Stimulated activated CD4-positive, alpha-beta T cell treated with anti-CD3 and anti-CD28 coated beads, TNF-alpha, amount 100 ng/mL, for 1 hour (primary cell): ENCODE measurements at places on chromosomes 6 and 20.

- DNase-seq, result peak; percentile 64
Observed at GRCh38 chr6:53065266-53066076, at the start of gene FBXO9. Gene FBXO9 (plus strand): TSS chr6:53065404. CDS start chr6:53065790, 386 bp downstream.

DNA sequence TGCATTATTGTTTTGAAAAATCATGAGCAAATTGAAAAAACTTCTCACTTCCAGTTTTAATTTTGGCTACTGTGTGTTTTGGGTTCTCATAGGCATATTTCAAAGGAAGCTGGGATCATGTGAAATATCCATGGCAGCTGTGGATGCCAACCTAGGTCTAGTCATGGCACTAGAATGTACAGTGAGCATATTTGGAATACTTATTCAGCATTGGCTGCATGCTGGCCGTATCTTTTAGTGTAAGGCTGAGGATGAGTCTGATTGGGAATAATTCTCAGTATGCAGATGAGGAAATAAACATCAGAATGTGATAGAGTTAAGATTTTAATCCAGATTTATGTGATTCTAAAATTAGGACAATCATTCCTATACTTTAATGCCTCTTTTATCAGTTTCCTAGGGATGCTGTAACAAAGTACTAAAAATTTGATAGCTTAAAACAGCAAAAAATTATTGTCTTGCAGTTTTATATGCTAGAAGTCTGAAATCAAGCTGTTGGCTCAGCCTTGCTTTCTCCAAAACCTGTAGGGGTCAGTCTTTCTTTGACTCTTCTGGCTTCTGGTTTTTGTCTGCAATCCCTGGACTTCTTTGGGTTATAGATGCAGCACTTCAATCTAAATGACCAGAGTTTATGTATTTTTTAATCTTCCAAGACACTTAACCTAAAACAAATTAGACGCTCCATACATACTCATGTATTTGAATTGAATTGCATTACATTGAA is 37.7 kb upstream of the DEFB112 start:
- DNase-seq, result no peak

GRCh38 chr20:37219751-37220668 is 40.7 kb upstream of the MROH8 start:
- no peak for DNase-seq

DNA sequence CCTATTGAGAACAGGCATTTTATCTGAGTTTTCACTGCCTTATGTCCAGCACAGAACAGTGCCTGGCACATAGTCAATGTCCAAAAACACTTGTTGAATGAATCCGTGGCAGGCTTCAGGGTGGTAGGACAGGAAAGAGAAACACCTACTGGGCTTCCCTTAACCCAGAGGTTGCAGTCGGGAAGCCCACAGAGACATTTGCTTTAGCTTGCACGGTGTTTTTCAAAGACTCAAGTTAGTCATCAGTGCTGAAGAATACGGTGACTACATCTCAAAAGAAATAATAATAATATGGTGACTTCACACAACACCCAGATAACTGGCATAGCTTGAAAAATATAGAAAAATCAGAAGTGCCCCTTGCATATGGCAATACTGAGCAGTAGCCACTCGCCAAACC is 160.4 kb downstream of the CD83 start:
- DNase-seq, result no peak

GRCh38 chr6:25417046-25417605 is 138.0 kb downstream of the CARMIL1 start:
- DNase-seq, result no peak

- DNase-seq, result no peak
Observed at GRCh38 chr6:143506199-143506598, 5.3 kb downstream of the FUCA2 start.

DNA sequence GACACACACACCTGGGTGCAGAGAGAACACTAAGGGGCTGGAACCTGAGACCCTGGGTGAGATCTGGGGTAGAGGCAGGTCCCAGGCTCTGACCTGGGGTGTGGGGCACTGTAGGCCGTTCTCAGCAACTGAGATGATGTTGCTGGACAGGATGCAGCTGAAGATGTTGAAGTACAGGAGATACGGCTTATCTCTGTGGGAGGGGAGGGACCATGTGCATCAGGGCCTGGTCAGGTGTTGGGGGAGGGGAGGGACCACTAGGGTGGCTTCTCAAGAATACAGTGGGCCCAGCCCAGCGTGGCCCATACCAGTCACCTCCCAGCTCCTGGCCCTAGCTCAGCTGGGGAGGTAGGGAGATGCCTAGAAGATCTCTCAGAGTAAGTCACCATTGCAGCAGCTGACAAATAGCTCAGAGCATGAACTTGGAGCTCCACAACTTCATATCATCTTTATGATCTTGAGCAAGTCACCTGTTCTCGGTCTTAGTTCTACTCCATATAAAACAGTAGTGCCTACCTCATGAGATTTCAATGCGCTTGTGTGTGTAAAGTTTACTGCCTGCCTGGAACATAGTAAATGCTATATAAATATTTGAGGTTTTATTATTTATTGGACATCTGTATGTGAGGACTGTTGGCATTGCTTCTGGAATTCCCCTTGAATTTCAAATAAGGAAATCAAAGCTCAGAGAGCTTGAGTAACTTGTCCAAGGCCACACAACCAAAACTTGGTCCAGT is 3.8 kb downstream of the SLC44A4 start:
- DNase-seq, result no peak

DNA sequence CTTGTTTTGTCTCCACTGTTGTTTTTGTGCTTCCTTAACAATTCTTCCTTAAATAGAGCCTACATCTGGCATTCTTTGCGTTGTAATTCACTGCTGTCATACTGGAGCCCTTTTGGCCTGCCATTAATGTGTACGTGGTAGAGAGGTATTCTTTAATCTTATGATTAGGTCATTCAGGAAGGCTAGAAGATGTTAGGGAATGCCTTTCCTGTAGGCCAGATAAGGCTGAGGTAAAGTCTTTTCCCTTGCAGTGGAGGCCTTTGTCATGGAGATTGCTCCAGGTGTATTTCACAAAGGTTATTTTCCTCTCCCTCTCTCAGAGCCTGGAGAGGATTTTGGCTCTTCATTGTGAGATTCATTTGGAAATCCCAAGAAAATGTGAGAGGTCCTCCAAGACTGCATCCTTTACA is 146.9 kb downstream of the FUT9 start:
- no peak for DNase-seq

DNA sequence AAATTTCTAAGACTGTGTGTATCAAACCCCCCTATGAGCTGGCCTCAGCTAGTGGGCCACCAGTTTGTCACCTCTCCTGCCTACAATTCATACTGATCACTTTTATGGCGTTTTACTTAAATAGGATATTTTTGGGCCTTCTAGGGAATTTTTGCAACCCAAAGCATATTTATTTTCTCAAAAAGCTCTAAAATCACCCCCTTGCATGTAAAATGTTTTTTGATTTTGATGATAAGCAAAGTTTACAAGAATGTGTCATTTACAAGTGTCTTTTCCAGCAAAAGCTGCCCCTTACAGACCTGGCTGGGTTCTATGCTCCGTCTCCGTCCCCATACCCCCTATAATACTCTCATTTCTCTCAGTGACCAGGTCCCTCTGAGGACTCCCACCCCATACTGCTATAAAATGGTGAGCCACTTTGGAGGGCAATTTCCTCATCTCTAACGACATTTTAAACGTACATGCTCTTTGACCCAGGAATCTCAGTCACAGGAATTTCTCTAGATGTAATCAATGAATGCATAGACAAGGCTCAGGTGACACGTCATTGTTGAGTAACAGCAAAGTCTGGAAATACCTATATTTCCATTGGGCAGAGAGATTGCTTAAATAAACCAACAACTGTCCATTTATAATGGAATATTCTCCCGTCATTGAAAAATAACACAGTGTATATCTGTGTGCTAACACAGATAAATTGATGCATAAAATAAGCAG is 13.9 kb upstream of the OCSTAMP start:
- no peak for DNase-seq

DNA sequence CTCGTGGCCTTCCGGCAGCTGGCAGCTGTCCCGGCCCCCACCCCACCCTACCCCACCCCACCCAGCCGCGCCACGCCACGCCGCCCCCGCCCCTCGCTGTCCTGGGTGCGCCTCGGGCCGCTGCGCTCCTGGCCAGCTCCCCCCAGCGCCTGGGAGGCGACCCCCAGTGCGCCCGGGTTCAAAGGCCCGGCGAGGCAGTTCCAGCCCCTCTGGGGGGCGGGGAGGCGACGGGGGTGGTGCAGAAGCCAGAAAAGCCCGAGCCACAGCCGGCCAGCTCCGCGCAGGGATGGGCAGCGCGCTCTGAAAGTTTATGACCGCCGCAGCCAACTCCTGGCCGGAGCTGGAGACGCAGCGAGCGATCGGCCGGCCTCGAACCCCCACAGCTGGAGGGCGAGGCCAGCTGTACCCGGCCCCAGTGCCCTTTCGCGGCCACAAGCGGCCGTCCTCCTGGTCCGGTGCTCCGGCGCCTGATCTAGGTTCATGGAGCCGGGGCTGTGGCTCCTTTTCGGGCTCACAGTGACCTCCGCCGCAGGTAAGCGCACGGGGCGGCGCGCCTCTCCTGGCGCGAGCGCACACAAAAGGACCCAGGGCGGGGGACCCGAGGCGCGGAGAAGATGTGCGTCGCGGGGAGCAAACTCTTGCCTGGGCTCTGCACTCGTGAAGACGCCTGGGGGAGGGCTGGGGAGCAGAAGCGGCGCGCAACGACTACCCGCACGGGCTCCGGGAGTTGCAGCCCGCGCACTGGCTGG is at the start of gene EDN3:
TSS of gene EDN3 (plus strand) at position 279 of the 749 bp plus-strand sequence. CDS start at position 481, 202 bp downstream.
- DNase-seq, result no peak

DNA sequence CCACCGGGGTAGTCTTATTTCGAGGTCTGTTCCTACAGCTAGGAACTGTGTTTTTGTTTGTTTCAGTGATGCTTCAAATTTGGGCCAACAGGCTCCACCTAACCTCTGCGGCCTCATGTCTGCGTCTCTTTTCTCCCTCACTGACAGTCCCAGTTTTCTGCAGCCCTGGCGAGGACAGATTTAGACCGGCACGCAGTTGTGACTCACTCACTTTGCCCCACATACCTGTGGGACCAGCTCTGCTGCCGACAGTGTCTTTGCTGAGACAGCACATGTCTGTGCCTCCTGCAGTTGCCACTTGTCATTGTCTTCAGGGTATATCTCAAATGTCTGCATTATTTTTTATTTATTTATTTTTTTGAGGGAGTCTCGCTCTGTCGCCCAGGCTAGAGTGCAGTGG is 29.2 kb downstream of the OSBPL2 start:
- no peak for DNase-seq

DNA sequence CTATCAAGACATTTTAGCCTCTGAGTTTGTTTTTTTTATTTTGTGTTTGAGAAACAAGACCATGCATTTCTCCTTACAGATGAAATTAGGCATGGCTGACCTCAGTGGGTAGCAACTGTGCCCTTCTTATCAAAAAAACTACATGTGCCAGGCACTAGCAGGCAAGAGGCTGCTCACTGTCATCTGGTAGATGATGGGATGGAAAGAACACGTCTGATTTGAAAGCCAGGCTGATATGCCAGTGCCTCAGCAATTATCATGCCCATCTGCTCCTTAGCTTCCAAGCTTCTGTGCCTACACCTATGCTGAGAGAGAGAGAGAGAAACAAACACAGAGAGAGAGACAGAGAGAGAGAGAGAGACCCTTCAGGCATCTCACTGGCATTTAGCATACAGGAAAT is 149.9 kb downstream of the C6orf118 start:
- DNase-seq, result no peak

DNA sequence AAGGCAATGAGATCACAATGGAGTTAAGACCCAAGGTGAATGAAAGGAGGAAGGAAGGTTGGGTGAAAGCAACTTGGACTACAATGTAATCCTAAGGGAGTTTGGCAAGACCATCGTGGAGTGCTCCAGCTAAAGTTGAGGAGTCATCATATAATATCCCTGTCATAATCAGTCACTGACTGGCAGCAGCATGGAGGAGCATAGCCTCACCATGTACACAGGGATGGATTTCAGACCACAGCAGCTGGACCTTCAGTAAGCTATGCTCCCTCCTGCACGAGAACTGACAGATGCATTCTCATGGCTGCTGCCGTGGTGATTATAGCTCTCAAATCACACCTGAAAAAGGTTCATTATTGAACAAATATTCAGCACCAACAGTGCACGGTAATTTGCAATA is 43.0 kb downstream of the GOPC start:
- DNase-seq, result no peak

DNA sequence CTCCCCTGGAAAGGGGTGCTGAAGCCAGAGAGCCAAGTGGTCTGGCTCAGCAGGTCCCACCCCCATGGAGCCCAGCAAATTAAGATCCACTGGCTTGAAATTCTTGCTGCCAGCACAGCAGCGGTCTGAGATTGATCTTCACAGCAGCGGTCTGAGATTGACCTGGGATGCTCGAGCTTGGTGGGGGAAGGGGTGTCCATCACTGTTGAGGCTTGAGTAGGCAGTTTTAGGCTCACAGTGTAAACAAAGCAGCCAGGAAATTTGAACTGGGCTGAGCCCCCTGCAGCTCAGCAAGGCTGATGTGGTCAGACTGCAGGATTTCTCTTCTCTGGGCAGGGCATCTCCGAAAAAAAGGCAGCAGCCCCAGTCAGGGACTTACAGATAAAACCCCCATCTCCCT is 41.3 kb upstream of the B3GAT2 start:
- no peak for DNase-seq

DNA sequence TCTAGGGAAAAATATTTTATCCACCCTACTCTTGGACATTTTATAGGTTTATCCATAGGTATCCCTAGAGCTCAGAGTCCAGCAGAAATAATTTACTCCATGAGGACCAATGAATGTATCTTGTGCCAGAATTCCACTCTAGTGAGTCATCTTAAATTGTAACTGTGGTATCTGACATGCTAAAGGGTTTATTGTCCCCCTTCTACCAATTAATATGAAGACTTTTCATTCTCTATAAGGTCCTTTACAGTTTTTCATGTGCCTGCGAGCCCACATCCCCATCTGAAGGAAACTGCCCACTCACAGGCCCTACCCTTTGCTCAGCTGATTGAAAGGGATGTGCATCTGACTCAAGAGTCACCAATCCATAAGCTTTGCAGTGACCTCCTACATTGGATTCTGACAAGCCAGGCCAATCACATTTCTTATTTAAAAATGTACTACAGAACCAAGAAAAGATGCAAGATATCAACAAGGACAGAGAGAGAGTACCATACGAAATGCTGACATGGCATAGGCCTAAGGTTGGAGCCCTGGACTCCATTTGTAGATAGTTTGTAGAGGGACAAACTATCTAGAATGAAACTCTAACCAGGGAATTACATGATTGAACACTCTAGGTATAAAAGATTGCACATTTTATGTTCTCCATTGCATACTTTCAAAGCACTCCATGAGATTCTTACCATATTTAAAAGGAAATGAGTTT is 93.4 kb upstream of the DEFB112 start:
- DNase-seq, result no peak

- no peak for DNase-seq
Observed at GRCh38 chr6:147212622-147213021, 8.4 kb downstream of the STXBP5 start.

- DNase-seq, result no peak
Observed at GRCh38 chr6:125533710-125534397, 215.6 kb upstream of the HEY2 start.

GRCh38 chr20:62569615-62570014 is 72.7 kb upstream of the SLCO4A1 start:
- no peak for DNase-seq

- DNase-seq, result no peak
Observed at GRCh38 chr20:63830841-63831588, at the start of gene ZBTB46. Gene ZBTB46 (minus strand): TSS chr20:63831264. CDS start chr20:63790757, 40,507 bp downstream.

GRCh38 chr6:33126101-33126714 is 50.4 kb downstream of the HLA-DPB1 start:
- no peak for DNase-seq

GRCh38 chr6:139981066-139981624 is 606.7 kb upstream of the CITED2 start:
- no peak for DNase-seq

GRCh38 chr6:28803337-28803709 is 120.5 kb downstream of the TRIM27 start:
- DNase-seq, result no peak
